ENCODE measurements at places on chromosomes 16 and 17.
A peak's percentile ranks its signal among the peaks of the same experiment; 100 is the strongest.

- DNase-seq = no peak
Measured at GRCh38 chr17:31584438-31585279, 193.2 kb downstream of the RAB11FIP4 start.

- no peak for DNase-seq
Measured at GRCh38 chr17:65055280-65055707, 1.2 kb downstream of the GNA13 start.

GRCh38 chr17:66517336-66518009, 215.1 kb downstream of the PRKCA start:
- DNase-seq = no peak

DNA sequence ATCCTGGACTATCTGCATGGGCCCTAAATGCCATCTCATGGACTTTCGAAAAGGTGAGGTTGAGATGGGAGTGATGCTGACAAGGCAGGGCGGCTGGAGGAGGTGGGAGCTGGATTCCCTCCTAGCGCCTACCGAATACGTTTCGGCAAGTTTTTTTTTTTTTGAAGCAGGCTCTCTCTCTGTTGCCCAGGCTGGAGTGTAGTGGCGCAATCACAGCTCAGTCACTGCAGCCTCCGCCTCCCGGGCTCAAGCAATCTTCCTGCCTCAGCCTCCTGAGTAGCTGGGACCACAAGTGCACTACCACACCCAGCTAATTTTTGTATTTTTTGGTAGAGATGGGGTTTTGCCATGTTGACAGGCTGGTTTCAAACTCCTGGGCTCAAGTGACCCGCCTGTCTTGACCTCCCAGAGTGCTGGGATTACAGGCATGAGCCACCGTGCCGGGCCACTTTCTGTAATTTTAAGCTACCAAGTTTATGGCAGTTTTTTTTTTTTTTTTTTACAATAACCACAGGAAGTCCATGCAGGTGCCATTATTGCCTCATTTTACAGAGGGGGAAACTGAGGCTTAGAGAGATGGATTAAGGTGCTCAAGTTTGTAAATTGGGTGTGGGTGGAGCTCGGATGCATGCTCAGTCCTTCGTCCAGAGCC, 246.4 kb downstream of the PRKCA start:
- DNase-seq = no peak

GRCh38 chr16:3591436-3591803, 14.2 kb upstream of the NLRC3 start:
- no peak for DNase-seq

DNA sequence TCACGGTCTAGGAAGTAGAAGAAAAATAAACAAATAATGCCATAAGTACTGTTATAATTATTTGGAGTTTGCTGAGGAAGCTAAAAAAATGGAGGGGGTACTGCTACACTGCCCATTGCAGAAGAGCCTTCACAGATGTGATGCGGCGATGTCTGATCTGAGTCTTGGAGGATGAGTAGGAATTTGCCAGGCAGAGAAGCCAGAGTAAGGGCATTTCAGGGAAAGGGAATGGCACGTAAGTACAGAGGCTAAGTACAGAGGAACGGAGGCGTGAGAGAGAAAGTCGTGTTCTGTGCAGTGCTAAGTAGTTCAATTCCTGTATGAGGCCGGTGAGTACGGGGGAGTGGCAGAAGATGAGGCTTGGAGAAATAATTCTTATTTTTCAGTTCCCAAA, 741 bp upstream of the GRB2 start:
- no peak for DNase-seq

DNA sequence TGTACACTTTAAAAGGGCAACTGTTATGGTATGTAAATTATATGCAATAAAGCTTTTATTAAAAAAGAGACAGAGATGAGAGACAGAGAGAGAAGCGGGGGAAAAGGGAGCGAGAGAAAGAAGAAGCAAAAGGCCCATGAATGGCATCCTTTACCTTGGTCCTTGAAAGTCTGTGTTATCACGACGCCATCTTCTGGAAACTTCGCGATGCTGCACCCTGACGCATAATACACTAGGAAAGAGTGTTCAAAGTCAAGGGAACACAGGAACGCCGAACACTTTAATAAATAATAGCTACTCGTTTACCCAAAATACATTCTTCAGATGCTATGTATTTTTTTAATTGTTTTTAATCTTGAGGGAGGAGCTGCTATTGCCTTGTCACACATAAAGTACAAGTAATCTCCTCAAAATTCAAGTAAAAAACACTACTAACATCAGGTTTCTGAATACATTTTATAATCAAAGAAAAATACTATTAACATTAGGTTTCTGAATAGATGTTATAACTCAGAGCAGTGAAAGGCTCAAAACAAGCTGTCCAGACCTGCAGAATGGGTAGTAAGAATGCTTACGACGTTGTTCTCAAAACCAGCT, 23.0 kb upstream of the SLC38A8 start:
- no peak for DNase-seq

DNA sequence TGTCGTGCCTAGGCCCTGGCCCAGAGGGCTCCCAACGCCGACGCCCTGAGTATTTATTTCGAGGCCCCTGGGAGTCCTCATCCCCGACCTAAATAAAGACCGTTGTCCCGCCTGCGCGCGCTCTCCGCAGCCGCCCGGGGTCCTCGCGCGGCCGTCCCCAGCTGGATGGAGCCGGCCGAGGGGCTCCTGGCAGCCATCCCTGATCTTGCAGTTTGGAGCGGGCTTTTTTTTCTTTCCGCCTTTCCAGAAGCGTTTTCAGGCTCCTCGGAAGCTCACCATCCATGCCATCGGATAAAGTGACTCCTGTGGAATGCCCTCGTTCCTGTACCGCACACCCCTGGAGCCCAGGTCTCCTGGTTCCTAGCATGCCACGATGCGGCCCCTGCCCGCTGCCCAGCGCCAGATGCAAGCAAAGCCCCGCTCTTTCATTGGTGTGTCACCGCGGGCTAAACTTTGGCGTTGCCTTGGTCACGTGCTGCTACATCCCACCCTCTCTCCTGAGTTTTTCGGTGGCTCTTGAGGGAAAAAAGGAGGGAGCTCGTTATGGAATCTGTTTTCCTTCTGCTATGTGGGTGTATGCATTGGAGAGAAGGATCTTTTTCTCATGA, 716 bp downstream of the TMEM94 start:
- peak; percentile 5 for DNase-seq

- no peak for DNase-seq
Measured at GRCh38 chr16:82094942-82095540, 60.0 kb downstream of the HSD17B2 start.

DNA sequence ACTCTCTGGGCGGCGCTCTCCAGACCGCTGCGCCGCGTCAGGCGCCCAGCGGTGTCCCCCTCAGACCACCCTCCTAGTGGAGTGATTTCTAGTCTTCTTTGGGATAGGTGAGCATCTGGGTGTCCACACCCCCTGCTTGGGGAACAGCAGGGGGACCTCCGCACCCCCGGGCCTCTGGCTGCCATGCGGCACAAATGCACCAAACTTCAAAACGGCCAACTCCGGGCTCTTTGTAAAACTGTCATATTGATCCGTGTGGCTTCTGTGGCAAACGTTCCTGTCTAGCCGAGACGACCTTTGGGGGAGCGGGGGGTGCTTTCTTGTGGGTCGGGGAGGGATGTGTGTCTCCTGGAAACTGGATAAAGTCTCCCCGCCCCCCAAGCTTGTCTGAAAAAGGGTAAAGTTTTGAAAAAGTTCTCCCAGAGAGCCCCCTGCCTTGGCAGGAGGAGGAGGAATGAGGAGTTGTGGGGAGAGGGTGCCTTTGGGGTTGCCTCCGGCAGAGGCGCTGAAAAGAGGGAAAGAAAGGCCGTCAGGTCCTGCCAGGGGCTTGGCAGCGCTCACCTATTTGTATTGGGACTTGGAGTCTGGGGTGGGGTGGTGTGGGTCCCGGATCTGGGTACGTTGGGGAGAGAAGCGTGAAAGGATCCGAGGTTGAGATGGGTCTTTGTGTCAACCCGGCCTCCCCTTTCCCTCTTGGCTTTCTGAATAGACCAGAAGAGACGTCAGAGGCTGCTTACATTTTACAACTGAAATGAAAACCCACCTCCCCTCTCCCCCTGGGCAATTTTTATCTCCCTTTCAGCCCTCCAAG, 2.2 kb upstream of the CHD3 start:
- peak; percentile 35 for DNase-seq

DNA sequence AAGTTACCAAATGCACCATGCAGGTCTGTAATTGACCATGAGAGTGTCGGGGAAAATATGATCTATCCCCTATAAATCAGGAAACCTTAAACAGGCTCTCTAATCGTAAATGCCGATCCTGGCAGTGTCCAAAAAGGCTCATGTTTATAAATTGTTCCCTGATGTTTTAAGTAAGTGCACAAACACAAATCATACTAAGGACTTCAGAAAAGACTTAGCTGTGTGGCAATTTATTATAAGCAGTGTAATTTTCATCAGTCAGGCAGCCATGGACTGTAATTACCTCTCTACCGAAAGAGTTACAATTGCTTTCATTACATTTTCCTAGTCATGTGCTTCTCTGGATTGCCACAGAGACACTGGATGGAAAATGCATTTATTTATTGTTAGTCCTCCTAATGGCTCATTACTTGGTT, 73.4 kb upstream of the COX10 start:
- DNase-seq = no peak
